ENCODE measurements at places on chromosomes 2 and 18.

GRCh38 chr18:21203542-21204241, 38.3 kb upstream of the GREB1L start:
- no peak for DNase-seq

GRCh38 chr2:109692013-109692743, 78.0 kb downstream of the SOWAHC start:
- no peak for DNase-seq

DNA sequence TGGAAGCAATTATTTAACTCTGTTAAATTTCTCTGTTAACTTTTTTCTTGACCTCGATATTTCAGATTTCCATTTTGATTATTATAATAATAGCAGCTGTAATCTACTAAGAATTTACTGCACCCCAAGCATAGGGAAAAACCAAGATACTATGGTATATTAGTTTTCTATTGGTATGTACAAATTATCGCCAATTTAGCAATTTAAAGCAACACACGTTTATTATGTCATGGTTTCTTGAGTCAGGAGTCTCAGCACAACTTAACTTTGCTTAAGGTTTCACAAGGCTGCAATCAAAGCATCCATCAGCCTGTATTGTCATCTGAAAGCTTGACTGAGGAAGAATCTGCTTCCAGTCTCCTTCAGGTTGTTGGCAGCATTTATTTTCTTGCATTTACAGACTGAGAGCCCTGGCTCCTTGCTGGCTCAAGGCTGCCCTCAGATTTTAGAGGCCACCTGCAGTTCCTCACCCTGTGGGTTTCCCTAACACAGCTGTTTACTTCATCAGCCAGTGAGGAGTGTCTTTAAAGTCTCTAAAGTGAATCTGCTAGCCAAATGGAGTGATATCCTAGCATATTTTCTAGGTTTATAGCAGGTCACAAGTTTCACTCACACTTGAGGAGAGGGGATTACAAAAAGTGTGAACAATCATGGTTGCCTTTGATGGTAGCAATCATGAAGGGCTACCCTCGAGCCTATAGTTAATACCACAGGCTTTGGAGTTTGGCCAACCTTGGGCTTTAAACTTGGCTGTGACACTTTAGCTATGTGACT, 4.4 kb upstream of the VPS54 start:
- DNase-seq, result no peak

DNA sequence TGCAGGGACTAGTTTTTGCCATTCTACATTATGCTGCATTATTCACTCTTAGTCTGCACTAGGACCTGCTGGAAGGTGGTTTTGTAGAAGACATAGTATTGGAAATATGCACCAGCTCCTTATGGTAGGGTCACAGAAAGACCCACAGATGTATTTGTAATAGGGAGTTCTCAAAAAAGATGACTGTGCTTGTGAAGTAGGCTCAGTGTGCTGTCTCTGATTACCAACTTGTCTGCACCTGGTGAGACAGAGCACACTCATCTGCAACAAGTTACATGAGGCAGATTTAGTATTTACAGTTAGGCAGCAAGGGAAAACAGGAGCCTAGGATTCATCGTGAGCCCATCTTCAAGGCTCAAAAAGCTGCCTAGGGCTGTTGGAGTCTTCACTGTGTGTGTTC, 29.4 kb downstream of the RHBDD1 start:
- no peak for DNase-seq

DNA sequence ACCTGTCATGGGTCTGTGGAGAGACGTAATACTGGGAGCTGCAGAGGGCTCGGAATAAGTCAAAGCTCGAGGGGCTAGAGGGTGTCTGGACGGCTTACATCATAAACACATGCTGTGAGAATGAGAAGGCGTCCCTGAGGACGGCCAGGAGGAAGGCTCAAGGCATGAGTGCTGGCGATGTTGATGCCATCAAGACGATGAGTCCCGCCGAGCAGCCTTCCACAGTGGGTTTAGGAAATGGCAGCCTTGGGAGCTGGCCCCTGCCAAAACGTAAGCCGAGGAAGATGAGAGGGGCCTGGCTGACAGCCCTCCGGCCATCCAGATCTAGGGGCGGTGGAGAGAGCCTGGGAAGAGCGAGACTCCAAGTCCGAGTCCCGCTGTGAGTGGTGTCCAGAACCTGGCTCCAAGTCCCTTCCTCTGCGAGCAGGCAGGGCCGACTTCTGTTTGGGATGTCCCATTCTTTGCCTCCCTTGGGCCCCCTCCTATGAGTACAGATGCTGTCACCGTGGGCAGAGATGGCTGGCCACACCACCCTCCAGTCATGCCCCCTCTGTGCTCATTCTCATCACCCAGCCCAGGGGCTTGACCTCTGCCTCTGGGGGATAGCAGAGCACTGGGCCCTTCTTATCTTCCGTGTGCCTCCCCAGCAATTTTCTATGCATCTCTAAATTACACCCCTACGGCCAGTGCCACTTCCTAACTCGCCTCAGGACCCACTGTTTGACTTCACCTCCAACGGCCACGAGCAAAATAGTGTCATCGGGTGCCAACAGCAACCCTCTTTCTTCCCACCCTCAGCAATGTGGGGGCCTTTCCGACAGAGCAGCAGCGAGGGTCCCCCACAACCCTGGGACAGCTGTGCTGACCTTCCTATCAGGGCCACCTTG, 175.7 kb downstream of the FAM210A start:
- no peak for DNase-seq

- DNase-seq, result no peak
Observed at GRCh38 chr2:118835746-118836410, 11.6 kb downstream of the EN1 start.

DNA sequence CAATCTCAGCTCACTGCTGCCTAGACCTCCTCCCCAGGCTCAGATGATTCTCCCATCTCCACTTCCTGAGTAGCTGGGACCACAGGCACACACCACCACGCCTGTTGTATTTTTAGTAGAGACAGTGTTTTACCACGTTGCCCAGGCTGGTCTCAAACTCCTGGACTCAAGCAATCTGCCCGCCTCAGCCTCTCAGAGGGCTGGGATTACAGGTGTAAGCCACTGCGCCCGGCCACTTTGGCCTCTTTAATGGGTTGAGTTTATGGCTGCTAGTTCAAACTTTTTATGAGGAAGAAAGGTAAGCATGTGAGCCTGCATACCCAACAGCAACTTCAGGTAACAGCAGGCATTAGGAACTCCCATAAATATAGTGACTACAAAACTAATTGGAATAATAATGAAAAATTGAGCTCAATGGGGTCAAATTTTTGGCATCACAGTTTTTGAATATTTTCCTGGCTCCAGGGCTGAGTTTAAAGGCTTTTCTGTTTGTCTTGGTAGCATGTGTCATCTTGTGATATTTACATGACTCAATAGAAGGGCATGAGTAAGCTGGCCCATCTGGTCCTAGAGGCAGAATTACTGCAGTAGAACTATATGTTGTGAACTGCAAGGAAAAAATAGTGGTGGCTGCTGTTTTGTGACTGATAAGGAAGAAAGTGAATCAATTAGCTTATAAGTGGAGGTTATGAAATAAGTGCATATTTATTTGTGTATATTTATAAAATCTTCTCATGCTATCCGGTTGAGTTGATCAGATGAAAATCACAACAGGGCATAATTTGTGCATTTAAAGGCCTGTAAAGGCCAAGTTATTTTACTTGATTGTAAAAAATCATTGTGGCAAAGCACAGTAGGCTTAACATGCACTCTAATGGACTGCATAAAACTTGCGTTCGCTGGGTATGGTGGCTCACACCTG, 24.8 kb downstream of the GALM start:
- no peak for DNase-seq

- DNase-seq, result no peak
Observed at GRCh38 chr18:25223211-25223610, 128.8 kb downstream of the ZNF521 start.
